Daoy (cell line): ENCODE measurements at places on chromosomes 13 and 19. TPM values are rescaled to one million over a fixed set of nuclear protein-coding genes. Genes with fewer than 3 reads are reported as not detected.

Gene HSPBP1
- 104 and 113 TPM in 2 replicates for total RNA-seq

Gene ENOX1
- 0.69 and 1.5 TPM in 2 replicates for total RNA-seq

Gene TLE2
- 0.03 and 1.5 TPM in 2 replicates for total RNA-seq

Gene ZNF534
- total RNA-seq: 0.86 TPM in 1 of 2 replicates, not detected in the other

Gene ZNF625
- 6.3 and 14.0 TPM in 2 replicates for total RNA-seq

Gene PDX1
- not detected in 2 replicates for total RNA-seq

Gene SMIM44
- not detected in 2 replicates for total RNA-seq

Gene ZNF536
- total RNA-seq: 10.2 and 11.2 TPM in 2 replicates

Gene CEACAM16
- not detected in 2 replicates for total RNA-seq

Gene ZNF556
- under 0.01 and 0.09 TPM in 2 replicates for total RNA-seq

Gene MYH14
- total RNA-seq: 7.2 and 10.3 TPM in 2 replicates

Gene EDNRB
- total RNA-seq: 1.5 and 2.1 TPM in 2 replicates

Gene KLK15
- 1.0 TPM in 1 of 2 replicates, not detected in the other for total RNA-seq

Gene ARMC6
- 82.6 and 91.8 TPM in 2 replicates for total RNA-seq
